ENCODE measurements at places on chromosomes 3 and 15.

- no peak for DNase-seq
Measured at GRCh38 chr3:12983319-12983718, 89.9 kb downstream of the IQSEC1 start.

GRCh38 chr3:17322106-17322793 lies 420.2 kb downstream of the TBC1D5 start:
- peak; percentile 48 for DNase-seq

DNA sequence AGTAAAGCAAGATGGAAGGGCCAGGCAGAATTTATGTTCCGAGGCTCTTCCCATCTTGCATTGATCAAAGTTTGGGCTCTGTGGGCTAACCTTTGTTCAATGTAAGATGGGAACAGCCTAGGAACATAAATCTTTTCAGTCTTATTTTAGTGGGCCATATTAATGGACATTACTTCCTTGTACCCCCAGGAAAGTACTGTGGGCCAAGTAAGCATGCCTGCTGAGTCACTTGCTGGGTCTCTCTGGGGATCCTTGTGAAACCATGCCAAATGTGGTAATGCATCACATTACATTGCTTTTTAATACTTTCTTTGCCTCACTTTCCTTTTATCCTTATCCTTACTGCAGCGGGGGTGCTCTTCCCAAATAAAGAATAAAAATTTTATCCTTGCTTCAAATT lies 349.5 kb upstream of the POU1F1 start:
- no peak for DNase-seq

GRCh38 chr15:45162771-45163507 lies 24.8 kb downstream of the SHF start:
- DNase-seq = peak; percentile 79

DNA sequence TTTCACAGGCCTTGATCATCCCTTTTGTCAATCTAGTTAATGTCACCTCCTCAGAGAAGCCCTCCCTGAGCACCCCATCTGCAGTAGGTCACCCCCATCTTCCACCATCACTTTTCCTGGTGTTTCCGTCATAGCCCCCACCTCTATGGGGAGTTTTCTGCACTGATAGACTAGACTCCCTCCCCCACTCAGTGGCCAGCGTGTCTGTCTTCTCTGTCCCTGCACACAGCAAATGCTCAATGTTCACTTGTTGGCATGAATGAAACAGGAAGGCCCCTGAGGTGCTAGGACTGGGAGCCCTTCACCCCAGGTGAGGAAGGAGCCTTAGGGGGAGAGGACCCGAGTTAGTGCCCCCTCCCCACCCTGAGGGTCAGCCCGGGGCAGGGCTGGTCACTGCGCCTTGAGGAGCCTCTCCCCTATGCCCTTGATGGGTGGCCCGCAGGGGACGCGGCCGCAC lies 15.8 kb upstream of the FANCD2 start:
- no peak for DNase-seq

- DNase-seq = no peak
Measured at GRCh38 chr3:182182531-182182968, 470.8 kb downstream of the SOX2 start.

DNA sequence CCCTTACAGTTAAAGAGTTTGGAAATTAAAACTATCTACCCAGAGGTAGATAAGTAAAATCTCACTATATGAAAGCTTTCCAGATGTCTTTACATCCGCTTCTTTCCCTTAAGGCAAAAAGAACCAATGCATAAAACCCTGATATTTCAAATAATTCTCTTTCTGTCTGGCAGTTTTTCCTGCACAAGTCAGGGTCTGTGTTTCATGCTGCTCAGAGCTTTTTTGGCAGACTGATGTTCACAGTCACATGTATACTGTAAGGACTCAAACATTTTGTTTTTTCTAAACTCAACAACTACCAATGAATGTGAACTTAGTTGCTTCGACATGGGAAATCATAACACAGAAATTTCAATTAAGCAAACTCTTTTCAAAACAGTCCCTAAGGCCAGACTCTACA lies 988.4 kb downstream of the EPHA3 start:
- no peak for DNase-seq

DNA sequence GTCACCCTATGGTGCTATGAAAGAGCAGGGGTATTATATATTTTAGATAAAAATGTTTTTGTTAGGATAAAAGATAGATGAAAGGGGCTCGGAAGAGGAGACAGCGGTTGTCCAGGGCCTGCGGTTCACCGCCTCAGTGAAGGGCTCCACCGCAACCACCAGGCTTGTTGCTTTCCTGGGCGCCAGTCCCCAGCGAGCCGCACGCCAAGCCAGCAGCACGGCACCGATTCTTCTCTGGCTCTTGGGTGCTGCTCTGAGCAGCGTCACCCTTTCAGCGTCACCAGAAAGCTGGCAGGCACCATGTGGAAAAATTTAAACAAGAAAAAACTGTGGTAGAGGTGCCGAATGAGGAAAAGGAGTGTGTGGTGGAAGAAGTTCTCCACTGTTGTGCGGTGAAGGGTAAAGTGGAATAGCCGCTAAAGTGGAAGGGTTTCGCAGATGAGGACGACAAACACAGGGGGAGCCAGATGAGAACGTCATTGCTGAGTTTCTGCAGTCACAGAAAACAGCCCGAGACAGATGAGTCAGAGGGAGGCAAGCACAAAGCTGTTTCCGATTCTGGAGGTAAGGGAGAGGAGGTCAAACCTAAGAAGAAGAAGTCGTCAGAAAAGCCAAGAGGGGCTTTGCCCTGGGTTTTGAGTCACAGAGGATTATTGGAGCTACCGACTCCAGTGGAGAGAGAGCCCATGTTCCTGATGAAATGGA lies 569.2 kb downstream of the ZBBX start:
- no peak for DNase-seq

DNA sequence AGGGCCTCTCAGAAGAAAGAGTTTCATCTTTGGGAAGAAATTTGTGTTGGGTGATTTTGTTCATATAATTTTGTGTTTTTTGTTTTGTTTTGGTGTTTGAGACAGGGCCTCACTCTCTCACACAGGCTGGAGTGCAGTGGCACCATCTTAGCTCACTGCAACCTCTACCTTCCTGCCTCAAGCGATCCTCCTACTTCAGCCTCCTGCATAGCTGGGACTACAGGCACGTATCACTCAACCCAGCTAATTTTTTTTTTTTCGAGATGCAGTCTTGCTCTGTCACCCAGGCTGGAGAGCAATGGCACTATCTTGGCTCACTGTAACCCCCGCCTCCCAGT lies 29.0 kb upstream of the PIK3CB start:
- DNase-seq = no peak

DNA sequence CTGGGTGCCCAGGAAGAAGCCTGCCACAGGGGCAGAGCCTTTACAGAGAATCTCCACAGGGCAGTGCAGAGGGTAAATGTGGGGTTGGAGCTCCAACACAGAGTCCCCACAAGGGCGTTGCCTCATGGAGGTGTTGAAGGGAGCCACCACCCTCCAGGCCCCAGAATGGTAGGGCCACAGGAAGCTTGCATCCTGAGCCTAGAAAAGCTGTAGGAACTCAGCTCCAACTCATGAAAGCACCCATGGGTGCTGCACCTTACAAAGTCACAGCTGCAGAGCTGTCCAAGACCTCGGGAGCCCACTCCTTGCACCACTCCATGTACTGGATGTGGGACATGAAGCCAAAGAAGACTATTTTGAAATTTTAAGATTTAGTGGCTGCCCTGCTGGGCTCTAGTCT lies 73.3 kb upstream of the KCNH8 start:
- DNase-seq = no peak

- no peak for DNase-seq
Measured at GRCh38 chr3:76990606-76991005, 49.3 kb upstream of the ROBO2 start.

- peak; percentile 39 for DNase-seq
Measured at GRCh38 chr3:112672716-112673541, 32.0 kb upstream of the CCDC80 start.

DNA sequence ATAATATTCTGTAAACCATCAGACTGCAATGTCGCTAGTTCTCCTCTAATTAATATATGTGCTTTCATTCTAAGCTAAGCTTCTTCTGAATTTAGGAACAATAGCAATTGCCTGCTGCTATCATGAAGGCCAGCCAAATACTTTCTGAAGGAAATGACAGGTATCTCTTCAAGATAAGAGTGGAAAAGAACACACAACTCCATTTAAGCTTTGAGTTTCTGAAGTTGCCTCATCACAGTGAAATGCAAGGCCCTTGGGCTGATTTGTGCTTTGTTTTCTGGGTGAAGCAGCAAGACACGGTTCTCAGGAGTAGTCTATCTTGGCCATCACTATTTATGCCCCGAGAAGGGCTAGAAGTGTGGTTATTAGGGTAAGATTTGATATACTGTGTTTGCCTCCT lies 6.2 kb downstream of the SLC7A14 start:
- no peak for DNase-seq

DNA sequence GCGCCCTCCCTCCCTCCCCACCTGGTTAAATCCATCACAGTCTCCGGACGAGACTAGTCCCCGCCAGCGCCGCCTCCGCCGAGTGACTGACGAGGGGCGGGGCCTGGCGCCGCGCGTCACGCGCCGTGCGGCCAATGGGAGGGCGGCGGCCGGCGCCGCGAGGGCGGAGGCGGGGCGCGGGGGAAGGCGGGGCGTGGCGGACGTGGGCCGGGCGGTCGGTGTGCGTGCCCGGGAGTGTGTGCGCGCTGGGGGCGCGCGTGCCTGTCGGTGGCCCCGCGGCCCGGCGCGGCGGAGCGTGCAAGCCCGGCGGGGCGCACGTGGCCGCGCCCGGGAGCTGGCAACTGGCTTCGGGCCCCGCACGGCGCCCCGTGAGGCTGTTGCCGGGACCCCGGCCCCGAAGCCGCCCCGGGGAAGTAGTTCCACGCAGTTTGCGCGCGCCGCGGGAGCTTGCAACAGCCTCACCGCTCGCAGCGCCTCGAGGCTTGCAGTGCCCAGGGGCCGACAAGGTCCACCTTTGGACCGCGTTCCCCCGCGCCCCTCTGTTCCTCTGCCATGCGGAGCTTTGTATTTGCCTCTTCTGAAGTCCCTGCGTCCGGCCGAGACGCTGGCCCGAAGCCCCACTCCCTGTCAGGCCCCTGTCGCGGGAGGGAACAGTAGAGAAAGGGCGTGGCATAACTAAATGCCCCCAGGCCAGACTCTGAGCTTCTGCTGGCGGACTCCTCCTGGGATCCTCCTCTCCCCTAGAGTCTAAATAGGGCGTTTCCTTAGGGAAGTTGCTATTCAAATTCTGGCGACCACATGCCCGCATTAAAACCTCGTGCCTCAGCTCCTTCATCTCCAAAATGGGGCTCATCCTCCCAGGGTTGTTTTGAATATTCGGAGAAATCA lies 400.9 kb downstream of the SHQ1 start:
- DNase-seq = peak; percentile 89

Measured in common myeloid progenitor, CD34-positive (primary cell).